ENCODE measurements at places on chromosomes 1 and 21.

DNA sequence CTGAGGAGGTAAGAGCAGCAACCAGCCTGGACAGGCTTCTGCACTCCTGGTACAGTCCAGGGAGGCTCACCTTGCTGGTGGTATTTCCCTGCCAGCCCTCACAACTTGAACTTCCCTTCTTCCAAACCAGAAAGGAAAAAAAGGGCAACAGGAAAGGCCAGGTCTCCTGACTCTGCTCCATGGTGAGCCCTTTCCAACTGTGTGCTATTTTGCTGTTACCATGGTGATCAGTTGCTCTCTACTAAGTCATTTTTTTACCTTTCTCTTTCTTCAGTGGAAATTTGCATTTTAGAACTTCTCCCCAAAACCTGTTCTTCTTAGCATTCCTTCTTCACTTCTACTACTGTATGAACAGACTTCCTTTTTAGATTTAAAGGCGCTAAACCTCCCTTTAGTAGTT lies 164.3 kb downstream of the GRIK1 start:
- no peak for DNase-seq

DNA sequence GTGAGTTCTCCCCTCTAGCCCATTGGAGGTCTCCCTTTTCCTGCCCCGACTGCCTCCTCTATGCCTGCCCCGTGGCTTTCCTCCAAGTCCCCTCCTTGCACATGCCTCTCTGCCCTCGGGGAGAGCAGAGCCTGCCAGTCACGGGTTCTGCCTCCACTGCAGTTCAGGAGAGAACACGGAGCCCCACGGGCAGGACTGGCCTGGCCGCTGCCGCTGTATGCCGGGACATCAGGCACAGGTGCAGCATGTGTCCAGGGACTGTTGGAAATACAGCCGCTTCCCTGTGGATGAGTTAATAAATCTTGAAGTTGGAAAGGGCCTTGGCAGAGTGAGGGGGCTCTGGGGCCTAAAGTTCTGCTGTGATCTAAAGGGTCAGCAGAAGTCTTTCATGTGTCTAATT lies 676.6 kb downstream of the MATN1 start:
- no peak for DNase-seq

DNA sequence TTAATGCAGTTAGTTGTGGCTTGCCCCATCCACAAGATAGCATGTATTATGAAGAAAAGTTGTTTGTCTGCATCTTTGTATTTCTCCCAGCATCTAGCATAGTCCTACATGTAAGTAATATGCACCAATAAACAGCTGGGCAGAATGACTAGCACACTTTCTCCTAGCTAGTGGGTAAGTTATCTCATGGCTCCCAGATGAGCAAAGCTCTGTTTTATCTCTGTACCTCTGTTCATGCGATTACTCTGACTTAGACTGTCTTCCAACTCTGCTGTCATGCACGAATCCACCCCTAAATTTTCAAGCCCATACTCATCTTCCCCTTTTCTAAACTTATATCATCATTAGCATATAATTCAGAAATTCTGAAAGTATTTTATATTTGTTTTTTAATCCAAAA lies 37.5 kb upstream of the KCTD3 start:
- DNase-seq, result no peak

DNA sequence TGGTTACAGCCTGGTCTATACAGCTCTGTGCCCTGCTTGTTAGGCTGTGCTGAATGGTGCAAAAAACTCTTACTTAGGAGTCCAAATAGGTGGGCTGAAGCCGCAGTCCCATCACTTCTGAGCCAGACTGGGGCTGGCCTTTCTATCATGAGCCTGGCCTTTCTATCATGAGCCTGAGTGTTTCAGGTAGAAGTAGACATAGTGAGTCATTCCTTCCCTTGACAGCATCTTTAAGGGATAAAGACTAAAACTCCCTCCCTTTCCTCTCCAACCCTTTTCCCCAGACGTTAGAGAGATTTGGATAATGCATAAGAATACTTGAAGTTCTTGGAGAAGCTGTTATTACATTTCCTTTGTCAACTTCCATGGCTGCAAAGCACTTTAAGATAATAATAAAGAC lies 46.5 kb upstream of the PARP1 start:
- no peak for DNase-seq

DNA sequence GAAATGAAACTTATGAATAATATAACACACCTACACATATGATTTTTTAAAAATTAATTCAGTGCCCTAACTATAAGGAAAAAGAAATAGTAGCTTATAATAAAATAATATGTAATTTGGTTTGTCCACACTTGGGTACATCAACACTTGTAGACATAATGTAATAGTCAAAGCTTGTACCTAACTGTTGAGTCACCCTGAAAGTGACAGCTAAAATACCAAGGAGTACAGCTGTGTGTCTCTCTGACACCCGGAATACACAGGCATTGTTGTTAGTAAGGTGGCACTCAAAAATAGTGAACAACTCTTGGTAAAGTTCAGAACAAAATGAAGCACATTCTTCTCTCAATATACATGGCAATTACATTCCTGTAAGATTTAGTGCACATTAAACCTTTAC lies 243.4 kb downstream of the TRABD2B start:
- DNase-seq, result no peak

DNA sequence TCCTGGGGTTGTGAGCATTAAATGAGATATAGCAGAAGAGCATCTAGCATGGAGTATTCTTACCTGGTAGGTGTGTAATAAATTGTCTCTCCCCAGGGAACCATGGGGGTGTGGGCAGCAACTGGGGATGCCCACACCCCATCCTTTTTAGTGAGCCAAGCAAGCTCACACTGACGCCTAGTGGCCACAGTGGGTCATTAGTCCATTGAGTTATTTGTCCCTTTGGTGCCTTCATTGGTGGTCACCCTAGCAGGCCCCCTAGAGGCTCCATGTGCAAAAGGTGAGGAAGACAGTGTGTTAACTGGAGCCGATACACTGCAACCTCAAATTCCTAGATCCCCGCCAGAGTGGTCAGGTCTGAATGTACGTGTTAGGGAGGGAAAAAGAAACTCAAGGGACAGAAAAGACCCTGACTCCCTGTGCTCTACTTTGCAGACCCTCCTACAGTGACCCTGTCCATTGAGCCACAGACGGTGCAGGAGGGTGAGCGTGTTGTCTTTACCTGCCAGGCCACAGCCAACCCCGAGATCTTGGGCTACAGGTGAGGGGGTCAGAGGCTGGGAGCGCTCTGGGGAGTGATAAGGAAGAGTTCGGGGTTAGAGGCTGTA lies 93.3 kb upstream of the CD1D start:
- DNase-seq, result no peak

DNA sequence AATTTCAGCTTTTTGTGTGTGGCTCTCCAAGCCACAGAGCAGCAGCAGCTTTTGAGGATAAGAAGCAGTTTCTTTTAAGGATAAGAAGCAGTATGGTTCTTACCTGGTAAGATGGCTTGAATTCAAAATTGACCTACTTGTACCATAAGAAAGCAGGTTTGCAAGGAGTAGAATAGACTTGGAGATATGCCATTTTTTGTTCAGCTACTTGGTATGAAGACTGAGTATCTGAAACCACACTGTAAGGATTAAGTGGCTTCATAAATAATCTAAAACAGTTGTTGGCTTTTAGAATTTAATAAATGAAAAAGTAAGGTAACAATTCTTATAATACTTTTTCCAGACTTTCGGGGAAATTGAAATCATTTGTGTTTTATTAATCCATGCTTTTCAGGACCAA lies 74.2 kb downstream of the ATF6 start:
- DNase-seq, result no peak

GRCh38 chr1:220281159-220281574 lies 8.9 kb upstream of the RAB3GAP2 start:
- DNase-seq, result no peak

DNA sequence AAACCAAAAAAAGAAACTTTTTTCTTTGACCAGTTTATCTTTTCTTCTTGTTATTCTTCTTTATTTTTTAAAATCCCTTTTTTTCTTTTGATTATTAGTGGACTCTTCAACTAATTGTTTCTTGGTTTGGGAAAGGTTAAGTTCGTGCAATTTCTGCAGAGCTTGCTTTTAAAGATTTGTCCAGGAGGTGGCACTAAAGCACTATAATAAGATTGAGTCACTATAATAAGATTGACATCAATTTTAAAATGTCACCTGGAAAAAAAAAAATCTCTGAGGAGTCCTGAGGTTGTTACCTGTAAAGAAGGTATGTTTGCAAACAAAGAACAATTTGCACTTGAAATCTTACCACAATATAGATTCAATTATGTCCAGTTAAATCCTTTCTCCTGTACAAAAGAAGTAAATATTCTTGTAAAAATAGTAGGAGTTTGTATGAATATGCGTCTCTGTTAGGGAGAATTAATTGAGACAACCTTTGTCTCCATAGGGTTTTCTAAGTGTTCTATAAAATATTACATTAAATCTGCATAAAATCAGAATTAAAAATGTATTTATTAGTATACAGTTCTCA lies 166.7 kb downstream of the ADGRL4 start:
- no peak for DNase-seq

DNA sequence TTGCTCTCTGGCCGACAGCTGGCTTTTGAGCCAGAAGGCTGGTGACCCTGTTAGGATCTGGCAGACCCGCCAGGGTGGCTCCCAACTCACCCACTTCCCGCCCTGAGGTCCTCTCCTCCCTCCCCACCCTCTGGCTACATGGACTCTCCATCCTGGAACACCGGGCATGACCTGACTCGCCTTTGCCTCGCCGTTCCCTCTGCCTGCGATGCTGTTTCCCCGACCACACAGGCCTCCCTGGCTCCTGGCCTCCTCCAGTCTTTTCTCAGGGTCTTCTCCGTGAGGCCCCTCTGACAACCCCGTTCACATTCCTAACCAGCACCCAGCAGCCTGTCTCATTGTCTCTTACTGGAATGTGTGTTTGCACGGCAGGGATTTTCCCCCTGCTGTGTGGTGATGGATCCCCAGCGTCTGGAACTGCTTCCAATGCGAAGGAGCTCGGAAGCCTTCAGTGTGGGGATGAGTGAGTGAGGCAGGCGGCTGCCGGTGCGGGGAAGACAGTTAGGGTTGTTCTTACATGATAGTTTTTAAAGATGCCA lies 46.0 kb upstream of the POFUT2 start:
- no peak for DNase-seq

GRCh38 chr1:14949836-14950713 lies 203.5 kb upstream of the TMEM51 start:
- DNase-seq, result no peak

- no peak for DNase-seq
These were observed 17.1 kb downstream of the MORC3 start for GRCh38 chr21:36337099-36337509.

DNA sequence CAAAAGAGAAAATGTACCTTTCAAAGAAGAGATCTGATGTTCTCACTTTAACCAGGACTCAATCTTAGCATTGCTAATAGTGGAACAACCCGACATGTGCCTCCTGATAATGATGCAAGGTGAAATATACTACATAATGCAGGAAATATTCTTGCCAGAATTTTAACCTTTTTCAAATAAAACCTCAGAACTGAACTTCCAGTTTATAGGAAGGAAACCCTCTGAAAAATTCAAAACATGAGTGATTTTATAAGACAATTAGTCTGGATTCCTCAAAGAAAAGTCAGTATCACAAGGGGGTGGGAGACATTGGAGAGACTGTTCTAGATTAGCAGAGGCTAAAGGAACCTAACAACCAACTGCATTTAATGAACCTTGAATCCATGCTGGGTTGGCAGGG lies 18.1 kb downstream of the AHCYL1 start:
- no peak for DNase-seq

GRCh38 chr1:44584167-44584566 lies 90.1 kb downstream of the TMEM53 start:
- no peak for DNase-seq

DNA sequence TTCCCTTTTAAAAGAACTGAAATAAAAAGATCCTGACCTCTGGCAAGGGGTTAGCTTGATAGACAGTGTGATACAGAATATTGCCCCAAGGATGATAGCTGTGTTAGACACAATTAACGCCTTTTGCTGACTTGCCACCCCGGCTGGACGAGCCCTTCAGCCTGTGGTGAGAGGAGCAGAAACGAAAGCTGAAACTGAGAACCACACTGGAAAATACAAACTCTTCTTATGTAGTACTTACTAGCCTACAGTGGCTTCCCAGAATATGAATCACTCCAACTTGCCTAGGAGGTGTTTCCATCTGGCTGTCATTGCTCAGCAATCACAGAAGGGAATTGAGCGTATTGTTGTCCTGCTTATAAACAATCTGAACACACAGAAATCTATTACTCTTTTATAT lies 22.9 kb downstream of the SAMSN1 start:
- no peak for DNase-seq

- no peak for DNase-seq
These were observed 104.8 kb upstream of the BARHL2 start for GRCh38 chr1:90821788-90822359.

- DNase-seq, result no peak
These were observed 47.6 kb downstream of the PRDM16 start for GRCh38 chr1:3116560-3116959.
